ENCODE measurements at places on chromosomes 4 and X.

GRCh38 chr4:43993196-43993902 is 455.3 kb downstream of the KCTD8 start:
- DNase-seq: no peak

DNA sequence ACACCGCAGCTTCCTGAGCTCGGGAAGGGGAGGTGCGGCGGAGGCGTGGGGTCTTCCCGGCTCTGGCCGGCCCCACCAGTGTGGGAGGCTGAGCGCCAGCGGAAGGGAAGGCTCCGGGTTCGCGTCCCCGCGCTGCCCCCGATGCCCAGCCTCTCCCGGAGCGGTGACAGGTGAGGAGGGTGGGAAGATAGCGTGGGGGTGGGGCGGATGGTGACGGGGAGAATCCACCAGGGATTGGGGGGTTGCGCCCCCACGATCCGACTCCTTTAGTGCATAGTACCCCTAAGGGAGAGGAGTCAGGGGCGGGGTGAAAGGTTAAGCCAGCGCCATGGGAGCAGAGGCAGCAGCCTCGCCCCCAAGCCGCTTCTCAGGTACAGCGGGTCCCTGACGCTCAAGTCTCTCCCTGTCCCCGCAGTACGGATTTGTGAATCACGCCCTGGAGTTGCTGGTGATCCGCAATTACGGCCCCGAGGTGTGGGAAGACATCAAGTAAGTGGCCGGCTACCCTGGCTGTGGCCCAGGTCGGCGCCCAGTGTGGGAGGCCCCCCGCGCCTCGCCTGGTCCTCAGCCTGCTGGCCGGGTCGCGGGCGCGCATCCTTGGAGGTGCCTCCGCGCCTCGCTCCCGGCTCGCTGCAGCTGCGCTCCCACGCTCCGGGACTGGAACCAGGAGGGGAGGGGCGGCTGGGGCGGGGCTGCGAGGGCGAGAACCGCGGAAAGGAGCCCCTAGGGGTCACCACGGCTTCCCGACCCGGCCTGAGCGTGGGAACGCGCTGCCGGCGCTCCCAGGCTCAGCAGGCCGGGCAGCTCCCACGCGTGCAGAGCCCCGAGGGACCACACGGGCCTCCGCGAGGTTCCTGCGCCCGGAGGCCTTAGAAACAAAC is 791 bp downstream of the GUCY1B1 start:
- DNase-seq: no peak

GRCh38 chrX:133604801-133605200 is 189.5 kb upstream of the GPC4 start:
- no peak for DNase-seq

GRCh38 chr4:106773076-106773905 is 262.8 kb downstream of the DKK2 start:
- DNase-seq: no peak

- DNase-seq: no peak
Observed at GRCh38 chr4:152294765-152295164, 241.1 kb downstream of the FBXW7 start.

DNA sequence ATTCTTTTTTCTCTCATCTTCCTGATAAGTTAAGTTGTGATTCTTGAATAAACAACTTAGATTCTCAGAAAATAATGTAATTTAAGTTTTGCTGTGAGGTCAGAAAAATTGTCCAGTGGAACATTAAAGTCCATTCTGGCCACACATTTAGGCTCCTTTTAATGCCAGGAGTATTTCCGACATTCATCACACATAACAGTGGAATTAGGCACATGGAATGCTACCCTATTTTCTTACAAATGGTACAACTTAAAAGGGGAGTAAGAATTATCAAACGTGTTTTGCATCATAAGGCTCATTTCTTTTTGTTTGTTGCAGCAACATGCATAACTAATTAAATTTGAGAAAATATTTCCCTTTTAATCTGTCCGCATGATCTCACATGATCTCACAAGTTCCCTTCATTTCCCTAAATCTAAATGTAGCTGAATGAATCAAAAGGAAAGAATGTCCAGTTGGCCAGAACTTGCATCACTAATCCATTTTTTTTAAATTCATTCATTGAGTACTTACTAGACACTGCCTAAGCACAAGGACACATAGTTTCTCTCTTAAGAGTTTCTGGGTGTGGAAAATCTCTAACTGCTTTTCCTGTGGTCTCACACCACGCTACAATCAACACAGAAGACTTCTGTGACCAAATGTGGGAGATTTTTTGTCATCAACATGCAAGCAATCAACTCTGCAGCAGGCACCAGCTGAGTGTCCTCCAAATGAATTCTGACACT is 22.0 kb downstream of the SPARCL1 start:
- no peak for DNase-seq

DNA sequence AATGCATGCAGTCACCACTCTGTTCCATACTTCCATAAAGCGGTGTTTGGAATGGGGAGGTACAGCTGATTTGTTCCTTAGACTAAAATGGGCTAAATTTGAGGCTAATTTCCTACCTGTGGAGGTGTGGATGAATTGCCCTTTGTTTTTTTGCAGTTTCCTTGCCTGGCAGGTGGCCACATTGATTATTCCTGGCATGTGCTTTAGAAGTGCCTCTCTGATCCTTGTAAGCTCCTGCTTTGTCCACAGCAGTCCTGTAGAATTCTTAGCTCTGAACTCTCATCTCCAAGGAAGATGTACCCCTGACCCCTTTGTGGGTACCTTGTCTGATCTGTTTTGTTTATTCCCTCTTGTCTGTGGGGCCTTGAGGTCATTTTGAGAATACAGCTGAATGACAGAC is 136.8 kb downstream of the ADGRL3 start:
- DNase-seq: no peak
